ENCODE measurements at places on chromosomes 2 and 18.
A peak's percentile ranks its signal among the peaks of the same experiment; 100 is the strongest.

- DNase-seq = no peak
These were observed 45.1 kb downstream of the COX7A2L start for GRCh38 chr2:42315844-42316470.

GRCh38 chr2:37809525-37809924, 115.6 kb upstream of the RMDN2 start:
- peak; percentile 12 for DNase-seq

GRCh38 chr2:50606860-50607259, 425.1 kb downstream of the NRXN1 start:
- no peak for DNase-seq

- peak; percentile 19 for DNase-seq
These were observed 383.9 kb downstream of the ARHGAP15 start for GRCh38 chr2:143513081-143513480.

- DNase-seq = no peak
These were observed 28.3 kb downstream of the RAB31 start for GRCh38 chr18:9736286-9736835.

DNA sequence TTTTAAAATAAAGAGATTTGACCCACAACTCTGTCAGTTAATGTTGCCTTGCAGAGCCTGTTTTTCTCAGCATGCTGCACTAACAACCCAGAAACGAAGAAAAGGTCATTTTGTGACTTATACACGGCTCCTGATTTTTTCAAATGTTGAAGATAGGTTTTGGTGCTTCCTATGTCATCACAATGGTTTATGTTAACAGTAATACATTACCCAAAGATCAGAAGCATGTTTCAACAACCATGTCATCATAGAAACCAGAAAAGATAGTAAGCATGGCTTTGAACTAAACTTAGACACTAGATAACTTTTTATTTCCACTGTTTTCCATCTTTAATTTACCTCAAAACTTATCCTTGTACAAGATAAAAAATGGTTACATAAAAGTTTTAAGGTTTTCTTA, 10.1 kb downstream of the BAZ2B start:
- no peak for DNase-seq

GRCh38 chr18:48539406-48540250, 797 bp downstream of the CTIF start:
- no peak for DNase-seq

DNA sequence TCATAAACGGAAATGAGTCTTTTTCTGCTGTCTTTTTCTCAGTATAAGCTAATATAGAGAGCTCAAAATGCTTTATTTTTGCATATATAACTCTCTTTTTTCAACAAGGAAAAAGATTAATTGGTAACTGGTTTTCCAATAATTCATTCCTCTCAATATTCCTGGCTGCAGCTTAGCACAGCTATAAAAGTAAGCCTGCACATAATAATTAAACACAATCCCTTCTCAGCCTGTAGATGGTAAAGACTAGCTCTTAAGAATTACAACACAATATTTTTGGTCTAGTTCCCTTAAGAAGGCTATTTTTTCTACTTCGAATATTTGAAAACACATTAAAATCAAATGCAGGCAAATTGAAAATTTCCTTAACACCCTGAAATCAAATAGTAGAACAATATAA, 258.0 kb downstream of the DOK6 start:
- no peak for DNase-seq

Measured in HCT116 (cell line).